Hematopoietic multipotent progenitor cell treated with erythropoietin and hydrocortisone succinate and interleukin-3 and kit ligand, for 17 days (in vitro differentiated cells): ENCODE measurements at places on chromosomes 7 and 10.
A peak's percentile ranks its signal among the peaks of the same experiment; 100 is the strongest.

- DNase-seq, result no peak
Observed at GRCh38 chr7:127824682-127825081, 172.7 kb downstream of the SND1 start.

- peak; percentile 25 for DNase-seq
Observed at GRCh38 chr7:64888561-64888900, 14.5 kb upstream of the ZNF273 start.

GRCh38 chr7:134186027-134186426, 58.9 kb downstream of the LRGUK start:
- DNase-seq, result no peak

DNA sequence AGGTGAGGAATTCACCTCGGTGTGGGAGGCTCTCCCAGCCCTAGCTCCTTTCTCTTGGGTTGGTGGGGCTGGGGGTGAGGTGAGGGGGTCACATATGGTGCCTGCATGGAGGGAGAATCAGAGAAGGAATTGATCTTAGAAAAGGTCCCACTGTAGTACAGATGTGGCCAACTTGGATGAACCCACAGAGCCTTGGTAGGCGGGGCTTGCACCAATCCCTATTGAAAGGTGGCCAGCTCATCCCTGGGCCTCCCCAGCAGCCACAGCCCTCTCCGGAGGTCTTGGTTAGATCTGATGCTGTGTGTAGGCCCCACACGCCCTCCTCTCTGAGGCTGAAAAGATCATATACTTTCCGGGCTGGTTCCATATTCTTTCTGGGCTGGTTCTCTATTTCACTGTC, 19.0 kb downstream of the HKDC1 start:
- no peak for DNase-seq

GRCh38 chr7:81774551-81774950, 4.7 kb upstream of the HGF start:
- no peak for DNase-seq

GRCh38 chr7:131212114-131212513, 115.6 kb upstream of the MKLN1 start:
- no peak for DNase-seq

DNA sequence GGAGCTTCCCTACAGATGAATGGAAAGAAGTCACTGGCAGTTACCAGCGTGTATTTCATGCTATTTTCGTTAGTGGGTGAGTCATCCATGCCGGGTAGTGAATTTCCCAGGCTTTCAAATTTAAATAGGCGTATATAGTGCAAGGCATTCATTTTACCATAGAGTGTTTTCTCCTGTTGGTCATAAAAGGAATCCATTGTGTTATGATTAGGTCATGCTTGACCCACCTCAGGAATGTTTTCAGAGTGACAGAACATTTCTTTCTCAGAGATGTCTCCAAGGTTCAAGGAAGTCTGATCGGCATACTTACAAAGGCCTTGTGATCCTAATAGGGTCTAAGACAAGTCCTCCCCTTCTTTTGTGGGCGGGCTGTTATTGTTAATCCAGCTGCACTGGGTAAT, 110.7 kb downstream of the AKR1D1 start:
- DNase-seq, result no peak

DNA sequence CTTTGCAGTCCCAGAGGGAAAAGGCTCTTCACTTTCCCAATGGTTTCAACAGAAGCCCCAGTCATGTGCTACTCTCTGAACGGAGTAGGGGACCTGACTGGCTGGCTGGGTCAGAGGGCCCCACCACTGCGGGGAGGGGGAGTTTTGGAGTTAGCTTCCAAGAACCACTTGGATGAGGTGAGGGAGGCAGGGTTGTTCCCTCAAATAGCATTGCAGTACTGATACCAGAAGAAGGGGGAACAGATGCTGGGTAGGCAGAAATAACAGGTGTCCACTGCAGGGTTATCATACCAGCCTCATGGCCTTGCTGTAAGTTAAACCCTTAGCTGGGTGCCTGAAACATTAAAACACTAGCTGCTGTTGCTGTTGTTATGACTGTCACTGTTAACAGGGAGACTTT, 131.3 kb downstream of the UBE2H start:
- no peak for DNase-seq

DNA sequence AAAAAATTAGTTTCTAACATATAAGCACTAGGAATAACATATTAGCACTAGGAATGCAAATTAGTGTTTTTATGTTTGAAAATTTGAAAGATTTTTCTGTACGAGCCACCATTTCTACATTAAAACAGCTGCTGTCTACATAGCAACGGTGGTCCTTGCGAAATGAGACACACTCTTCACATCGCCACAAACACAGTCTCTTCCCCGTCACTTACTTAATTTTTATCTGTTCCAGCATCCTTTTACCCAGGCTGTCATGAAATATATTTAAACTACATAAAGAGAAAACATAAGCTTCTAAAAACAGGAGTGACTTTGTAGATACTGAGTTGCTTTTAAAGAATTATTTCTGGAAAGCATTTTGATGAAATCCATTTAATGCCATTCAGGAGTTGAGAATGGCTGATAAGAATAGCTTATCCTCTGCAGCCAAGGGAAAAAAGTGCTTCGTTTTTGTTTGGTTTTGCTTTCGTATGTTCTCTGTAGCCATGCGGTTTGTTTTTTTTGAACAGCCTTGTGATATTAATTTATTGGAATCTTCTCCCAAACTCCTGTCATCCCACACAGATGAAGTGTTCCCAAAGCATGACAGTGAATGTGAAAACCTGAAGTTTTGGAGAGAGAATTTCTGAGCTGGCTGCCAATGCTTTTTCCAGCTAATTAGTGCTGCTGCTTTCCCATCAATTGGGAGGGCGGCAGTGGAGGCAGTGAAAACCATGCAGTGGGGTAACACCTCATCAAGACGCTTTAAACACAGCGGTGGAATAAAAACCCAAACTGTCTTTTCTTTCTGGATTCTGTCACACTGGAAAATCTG, 603.7 kb upstream of the ADARB2 start:
- no peak for DNase-seq

- DNase-seq, result no peak
Observed at GRCh38 chr7:66961096-66961495, 34.3 kb downstream of the SBDS start.

- no peak for DNase-seq
Observed at GRCh38 chr7:122652876-122653275, 46.0 kb downstream of the RNF133 start.

DNA sequence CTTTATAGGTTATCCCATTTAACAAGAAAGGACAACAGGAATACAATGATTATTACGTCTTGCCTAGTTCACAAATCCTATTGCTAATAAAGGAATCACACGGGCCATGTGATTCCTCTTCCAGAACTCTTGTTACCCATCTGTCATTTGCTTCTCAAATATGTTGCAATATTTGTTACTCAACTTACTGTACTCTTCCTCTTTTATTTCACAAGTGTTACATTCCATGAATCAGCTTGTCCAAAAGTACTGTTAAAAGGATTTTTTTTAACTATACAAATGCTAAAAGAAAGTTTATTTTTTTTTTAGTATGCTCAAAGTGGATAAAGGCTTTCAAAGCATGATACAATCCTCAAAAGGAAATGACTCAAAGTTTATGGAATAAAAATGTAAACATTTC, 3.9 kb upstream of the CD36 start:
- DNase-seq, result peak; percentile 36

GRCh38 chr10:58773944-58774343, 261.3 kb downstream of the BICC1 start:
- DNase-seq, result no peak

DNA sequence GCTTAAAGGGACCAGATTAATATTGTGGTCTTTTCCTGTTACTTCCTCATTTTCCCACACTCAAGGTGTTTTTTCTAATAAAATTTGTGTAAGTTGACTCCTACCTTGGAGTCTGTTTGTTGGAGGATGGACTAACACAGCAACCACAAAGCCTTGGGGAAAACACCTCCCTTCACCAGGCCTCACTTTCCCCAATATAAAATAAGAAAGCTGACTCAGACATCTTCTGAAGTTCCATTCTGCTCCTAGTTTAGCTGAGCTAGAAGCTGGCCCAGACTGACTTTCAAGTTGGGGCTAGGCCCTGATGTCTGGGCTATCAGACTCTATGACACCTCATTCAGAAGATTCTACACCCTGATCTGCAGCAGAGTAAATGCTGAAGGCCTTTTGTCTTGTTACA, 73.0 kb upstream of the ADRB1 start:
- DNase-seq, result no peak

DNA sequence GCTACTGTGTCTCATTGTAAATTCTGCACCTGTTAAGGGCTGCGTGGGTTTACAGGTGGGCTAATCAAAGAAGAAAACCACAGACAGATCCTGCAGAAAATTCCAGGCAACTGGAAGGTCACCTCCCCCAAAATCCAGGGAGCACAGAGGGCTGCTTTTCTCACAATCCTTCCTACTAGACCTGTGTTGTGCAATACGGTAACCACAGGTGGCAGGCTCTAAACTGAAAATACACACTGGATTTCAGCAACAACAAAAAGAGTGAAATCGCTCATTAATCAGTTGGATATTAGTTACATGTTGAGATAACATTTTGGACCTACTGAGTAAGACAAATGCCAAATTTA, 83.2 kb downstream of the SLC16A9 start:
- DNase-seq, result no peak

DNA sequence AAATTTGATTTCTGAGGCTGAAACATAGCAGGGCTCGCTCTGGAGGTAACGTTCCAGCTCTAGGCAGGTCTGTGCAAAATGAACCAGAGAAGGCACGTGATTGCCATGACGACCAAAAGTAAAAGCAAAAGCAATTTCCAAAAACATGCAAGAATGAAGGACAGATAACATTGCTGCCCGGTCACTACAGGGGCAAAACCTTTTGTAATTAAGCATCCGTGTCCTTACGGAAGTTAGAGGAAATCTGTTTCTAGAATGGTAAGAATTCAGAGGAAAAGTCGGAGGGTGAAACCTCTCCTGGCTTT, 2.9 kb downstream of the KLF6 start:
- peak; percentile 13 for DNase-seq

DNA sequence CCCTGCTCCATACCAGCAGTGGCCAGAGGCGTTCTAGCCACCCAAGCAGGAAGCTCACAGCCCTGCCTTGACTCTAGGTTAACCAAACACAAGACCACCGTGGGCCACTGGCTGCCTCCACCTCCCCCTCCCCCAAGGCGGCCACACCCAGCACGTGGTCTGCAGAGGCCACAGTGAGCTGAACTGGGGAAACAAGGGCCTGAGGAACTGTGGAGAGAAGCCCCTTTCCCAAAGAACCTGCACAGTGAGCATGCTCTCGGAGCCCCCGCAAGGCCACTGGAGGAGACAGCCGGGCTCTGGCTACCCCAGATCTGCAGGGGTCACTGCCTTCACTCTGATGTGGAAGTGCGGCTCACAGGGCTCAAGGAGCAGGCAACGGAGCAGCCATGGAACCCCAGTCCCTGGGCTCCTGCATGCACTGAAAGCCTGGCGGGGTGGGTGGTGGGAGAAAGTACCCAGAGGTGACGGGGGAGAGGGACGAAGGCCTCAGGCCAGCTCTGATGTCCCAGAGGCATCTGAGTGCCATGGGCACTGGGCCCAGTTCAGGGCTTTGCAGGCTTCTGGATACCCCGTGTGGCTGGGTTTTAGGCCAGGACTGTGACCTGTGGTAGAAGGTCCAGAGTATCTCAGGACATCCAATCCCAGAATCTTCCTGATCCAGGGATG, 189.2 kb downstream of the EBF3 start:
- DNase-seq, result no peak

- DNase-seq, result no peak
Observed at GRCh38 chr7:13198036-13198435, 510.6 kb downstream of the ARL4A start.

DNA sequence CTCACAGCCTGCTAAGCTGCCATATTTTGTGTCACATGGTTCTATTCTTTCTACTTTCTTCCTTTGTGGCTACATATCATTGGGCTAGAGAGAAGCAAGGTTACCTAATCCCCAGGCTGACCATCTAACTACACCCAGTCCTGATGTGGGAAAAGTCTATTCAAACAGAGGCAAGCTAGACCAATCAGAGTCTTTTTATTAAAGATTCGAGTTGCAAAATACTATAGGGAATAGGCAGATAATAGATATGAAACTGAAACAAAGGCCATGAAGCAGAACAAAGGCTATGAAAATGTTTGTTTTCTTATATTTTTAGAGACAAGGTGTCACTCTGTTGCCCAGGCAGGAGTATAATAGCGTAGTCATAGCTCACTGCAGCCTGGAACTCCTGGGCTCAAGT, 36.7 kb downstream of the MTERF1 start:
- no peak for DNase-seq

- no peak for DNase-seq
Observed at GRCh38 chr7:42071372-42072261, 165.4 kb downstream of the GLI3 start.

DNA sequence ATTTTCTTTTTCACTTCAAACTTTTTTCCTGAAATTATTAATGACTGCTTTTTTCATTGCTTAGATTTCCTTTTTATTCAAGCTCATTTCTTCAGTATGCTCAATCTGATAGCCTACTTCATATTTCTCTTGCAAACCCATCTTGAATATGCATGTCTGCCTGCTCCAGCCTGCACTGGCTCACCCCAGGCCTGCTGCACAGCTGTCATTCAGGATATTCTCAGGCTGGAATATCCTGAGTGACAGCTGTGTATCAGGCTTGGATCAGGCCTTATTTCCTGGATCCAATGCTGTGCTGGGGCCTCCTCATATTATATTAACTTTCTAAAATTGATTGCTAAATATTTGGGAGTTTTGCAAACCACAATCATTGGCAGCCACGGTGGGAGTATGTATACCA, 120.2 kb upstream of the TNS3 start:
- DNase-seq, result no peak

GRCh38 chr7:74615933-74616780, 41.4 kb upstream of the GTF2I start:
- DNase-seq, result no peak

GRCh38 chr10:65135508-65135907, 1614.3 kb downstream of the REEP3 start:
- DNase-seq, result no peak

DNA sequence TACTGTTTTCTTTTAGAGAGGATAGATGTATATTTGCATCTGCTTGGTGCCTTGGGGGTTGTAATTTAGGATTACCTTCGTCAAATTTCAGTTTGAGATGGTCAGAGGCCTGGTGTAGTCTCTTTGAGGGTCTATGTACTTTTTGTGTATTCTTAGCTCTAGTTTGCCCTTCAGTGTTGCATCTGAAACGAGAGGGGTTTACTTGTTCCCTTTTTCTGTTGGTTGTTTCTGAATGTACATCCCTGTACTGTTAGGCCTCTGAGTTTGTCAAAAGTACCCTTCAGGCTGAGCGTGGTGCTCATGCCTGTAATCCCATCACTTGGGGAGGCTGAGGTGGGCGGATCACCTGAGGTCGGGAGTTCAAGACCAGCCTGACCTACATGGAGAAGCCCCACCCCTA, 60.0 kb downstream of the MLLT10 start:
- DNase-seq, result no peak

DNA sequence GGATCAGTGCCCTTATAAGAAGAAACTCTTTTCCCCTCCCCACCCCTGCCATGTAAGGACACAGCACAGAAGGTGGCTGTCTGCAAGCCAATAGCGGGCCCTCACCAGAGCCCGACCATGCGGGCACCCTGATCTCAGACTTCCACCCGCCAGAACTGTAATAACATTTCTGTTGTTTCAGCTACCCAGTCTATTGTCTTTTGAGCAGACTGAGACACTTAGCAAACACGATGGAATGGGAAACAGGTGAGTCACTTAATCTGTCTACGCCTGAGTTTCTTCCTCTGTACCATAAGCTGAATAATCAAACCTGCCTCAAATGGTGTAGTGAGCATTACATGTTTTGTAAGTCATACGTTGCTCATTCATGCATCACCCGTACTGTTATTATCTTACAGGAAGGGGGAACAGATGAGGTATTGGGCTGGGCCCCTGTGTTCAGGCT, 58.2 kb downstream of the STRA8 start:
- no peak for DNase-seq

GRCh38 chr7:158409120-158409519, 178.5 kb downstream of the PTPRN2 start:
- DNase-seq, result no peak
